Ecto neural progenitor cell (in vitro differentiated cells): ENCODE measurements at places on chromosomes 6 and 20.

DNA sequence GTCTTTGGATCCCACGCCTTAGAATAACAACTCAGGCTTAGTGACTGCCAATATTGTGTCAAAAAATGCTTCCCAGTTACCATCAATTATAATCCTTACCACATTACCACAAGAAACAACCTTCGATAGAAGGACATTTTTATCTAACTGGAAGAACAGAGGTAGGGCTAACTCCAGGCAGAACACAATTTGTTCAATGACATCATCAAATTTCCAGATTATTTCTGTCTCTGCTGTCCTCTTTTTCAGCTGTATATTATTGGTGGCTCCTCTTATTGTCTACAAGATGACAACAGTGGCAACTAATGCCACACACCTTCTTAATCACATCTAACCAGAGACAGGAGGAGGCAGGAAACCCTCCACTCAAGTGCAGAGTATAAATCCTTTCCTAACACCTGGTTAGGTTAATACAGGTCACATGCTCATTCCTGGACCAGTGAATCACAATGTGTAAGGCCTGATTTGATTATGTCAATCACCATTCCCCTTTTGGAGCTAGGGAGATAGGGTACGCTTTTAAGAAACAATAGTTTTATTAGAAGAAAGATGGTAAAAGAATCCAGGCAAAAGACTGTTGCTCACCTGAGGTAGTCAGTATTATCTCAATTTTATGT is 18.0 kb downstream of the KHDC1L start:
- DNase-seq: no peak

GRCh38 chr6:132236744-132237143 is 164.5 kb downstream of the MOXD1 start:
- no peak for DNase-seq

GRCh38 chr6:4804095-4804494 is 27.9 kb downstream of the CDYL start:
- no peak for DNase-seq

GRCh38 chr20:20203784-20204183 is 151.5 kb downstream of the CFAP61 start:
- no peak for DNase-seq

DNA sequence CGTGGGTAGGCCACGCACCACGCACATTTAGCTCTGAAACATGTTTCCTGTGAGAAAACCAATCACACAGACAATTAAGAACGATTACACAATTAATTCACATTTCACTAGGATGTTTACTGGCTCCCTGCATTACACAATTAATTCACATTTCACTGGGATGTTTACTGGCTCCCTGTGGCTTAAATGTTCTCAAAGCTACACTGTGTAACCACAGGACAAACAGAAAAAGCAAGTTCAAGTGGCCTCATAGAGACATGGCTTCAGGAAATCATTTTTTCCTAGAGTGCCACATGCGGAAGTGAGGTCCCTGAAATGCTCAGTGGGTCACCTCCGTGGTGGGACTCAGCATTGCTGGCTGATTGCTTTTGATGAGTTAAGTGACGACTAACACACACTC is 61.7 kb upstream of the XRN2 start:
- no peak for DNase-seq
